ENCODE measurements at places on chromosomes 7 and 10. TPM values are rescaled to one million over a fixed set of nuclear protein-coding genes. Genes with fewer than 3 reads are reported as not detected.

GNAI1 gene
- 65.3 TPM for total RNA-seq

PRLHR gene
- total RNA-seq = not detected

MCM10 gene
- total RNA-seq = 4.1 TPM

LRRC61 gene
- total RNA-seq = 26.6 TPM

RARRES2 gene
- total RNA-seq = 66.2 TPM

Measured in camera-type eye (tissue), 1 donor.